ENCODE measurements at places on chromosomes 6 and 20.

DNA sequence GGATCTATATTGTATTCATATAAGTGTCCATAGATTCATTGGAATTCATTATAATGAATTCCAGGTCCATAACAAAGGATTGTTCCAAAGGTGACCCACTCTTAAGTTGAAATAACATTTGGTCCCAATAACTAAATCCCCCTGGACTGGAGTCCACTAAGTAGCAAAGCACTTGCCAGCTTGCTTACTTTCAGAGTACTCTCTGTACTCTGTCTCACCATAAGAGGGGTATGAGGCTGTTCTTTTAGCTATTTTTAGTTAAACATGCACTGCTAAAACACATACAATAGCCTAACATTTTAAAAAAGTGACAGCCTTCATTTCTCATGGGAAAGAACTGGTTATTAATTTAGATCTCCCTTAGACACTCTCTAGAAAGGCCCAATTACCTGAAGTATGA, 16.7 kb upstream of the ARHGAP18 start:
- no peak for DNase-seq

GRCh38 chr6:31401403-31401802, 2.0 kb upstream of the MICA start:
- DNase-seq = no peak

DNA sequence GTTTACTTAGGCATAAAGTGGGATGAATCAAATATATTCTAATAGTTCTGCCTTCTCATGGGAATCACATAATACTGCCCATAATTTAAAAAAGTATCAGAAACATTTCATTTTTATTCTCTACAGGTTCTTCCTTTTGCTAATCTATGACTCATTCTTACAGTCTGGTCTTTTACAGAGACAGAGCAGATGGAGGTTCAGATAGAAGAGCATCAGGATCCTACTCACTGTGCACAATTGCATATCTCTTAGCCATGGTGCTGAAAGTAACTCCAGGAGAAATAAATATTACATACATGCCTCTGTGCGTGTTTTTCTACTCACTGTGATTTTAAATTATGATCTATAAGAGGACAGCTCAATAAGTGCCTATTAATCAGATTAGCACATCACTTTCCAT, 16.3 kb upstream of the OR2B6 start:
- no peak for DNase-seq

DNA sequence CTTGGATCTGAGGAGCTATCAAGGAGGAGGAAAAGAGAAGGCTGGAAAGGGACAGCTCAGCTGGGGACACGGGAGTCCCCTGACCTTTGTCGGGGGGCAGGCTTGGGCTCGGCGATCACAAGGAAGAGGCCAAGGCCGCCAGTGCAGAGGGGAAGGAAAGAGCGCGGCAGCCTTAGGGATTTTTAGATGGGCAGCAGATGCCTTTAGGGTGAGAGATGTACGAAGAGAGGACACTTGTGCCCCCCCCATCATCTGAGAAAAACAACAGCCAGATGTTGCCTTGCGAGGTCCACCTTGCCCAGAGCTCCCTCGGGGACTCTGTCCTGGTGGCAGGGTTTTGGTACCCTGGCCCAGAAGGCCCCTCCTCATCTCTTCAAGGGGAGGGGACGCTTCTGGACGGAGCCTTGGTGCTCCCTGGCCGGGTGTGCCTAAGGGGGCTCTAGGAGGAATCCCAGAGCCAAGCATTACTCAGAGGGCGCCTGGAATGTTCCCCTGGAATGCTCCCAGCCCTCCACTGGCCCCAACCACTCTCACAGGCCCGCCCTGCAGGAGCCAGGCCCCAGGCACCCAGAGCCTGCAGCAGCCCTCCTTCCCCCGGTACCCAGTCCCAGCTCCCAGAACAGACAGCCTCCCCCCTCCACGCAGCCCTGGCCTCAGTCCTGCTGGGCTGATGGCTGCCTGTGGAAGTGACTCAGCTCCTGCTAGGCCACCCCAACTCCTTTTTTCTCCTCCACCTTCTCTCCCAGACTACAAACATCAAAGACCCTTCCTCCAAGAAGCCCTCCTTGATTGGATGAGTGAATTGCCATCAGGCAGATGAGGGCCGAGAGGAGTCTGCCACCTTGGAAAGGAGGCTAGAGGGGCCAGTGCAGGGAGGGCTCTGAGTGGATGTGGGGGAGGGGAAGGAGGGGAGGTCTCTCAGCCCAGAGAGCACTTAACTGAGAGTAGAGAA, 1.8 kb downstream of the ADAM33 start:
- DNase-seq = peak; percentile 63

GRCh38 chr20:33251496-33251895, 15.7 kb downstream of the BPIFA1 start:
- no peak for DNase-seq

GRCh38 chr6:35327349-35328027, 14.9 kb upstream of the PPARD start:
- no peak for DNase-seq

GRCh38 chr6:51349857-51350256, 531.2 kb downstream of the TFAP2B start:
- DNase-seq = no peak

- no peak for DNase-seq
Observed at GRCh38 chr6:138539876-138540275, 40.6 kb upstream of the NHSL1 start.

GRCh38 chr6:90707246-90707645, 120.4 kb upstream of the MAP3K7 start:
- no peak for DNase-seq

DNA sequence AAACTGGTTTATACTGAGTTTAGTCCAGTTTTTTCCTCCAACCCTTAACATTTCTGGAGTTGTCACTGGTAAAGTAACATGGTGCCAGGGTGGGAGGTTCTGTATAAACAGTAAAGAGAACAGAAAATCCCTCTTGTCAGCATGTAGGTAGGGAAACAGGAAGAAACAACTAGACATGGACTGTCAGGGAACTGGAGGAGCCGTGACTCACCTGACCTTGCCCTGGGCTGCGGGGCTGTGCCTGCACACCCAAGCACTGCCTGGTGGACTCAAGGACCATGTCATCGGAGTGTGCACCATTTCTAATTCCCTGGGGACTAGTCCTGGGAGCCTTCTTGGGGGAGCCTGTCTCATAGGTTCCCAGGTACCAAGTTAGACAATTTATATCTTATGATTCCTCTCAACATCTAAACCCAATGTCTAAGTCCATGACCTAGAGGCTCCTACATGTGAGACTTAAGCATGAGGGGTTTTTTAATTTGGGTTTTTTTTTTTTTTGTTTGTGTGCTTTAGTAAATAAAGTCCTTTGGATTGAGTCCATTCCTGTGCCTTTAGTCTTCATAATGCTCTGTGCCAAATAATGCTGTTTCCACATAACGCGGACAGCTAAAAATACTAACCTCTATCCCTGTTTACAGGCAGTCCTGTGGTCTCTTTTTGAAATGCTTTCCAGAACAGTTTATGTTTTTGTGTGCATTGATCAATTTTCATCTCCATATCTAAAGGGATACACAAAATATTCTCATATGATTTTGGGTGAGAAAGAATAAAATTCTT, 136.9 kb upstream of the SUPT3H start:
- DNase-seq = no peak

DNA sequence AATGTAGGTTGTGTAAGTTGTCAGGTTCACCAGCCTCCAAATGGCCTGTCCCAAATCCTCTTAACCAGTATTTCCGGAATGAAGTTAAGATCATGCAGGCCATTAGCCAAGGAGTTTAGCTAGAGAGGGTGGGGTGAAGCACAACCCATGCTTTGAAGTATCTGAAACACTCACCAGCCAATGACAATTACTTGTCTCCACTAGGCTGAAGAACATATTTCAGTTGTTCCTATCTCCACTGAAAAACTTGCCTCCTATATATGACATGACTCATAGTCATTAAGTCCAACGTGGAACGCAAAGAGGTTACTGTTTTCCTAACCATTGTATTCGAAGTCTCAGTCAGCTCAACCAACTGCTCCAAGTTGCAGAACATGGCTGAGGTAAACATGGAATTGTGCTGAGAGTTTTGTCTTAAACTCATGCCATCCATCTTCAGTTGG, 37.4 kb upstream of the TNFAIP3 start:
- no peak for DNase-seq

DNA sequence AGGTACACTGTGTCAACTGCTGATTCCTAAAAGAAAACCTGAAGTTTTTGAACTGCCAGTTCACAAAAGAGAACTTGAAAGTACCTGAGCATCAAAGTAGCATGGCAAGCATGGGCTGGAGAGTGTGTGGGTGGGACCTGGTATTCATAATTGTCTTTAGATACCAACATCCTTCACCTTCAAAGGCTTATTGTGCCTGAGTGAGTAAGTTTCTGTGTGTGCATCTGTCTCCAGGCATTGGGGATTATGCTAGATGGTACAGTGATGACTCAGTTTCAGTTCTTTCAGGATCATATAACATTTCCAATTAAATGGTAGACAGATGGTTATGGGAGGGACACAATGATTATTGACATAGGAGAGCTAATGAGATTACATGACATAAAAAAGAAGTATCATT, 238.5 kb downstream of the ZFAND3 start:
- peak; percentile 31 for DNase-seq

DNA sequence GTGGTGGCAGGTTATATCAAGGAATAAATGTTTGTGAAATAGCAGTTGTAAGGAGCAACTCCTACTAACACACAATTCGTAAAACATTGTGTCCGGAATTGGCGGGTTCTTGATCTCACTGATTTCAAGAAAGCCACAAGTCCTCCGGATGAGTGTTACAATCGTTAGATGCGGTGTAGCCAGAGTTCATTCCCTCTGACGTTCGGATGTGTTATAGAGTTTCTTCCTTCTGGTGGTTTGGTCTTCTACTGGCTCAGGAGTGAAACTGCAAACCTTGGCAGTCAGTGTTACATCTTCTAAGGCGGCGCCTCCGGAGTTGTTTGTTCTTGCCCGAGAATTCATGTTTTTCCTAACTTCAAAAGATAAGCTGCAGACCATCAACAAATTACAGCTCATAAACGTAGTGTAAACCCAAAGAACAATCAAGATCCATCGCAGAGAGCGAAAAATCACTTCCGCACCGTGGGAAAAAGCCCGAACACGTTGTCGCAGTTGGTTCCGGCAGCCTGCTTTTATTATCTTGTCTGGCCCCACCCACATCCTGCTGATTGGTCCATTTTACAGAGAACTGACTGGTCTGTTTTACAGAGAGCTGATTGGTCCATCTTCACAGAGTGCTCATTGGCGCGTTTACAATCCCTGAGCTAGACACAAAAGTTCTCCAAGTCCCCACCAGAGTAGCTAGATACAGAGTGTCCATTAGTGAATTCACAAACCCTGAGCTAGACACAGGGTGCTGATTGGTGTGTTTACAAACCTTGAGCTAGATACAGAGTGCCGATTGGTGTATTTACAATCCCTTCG, 58.2 kb downstream of the TRIM27 start:
- DNase-seq = no peak

DNA sequence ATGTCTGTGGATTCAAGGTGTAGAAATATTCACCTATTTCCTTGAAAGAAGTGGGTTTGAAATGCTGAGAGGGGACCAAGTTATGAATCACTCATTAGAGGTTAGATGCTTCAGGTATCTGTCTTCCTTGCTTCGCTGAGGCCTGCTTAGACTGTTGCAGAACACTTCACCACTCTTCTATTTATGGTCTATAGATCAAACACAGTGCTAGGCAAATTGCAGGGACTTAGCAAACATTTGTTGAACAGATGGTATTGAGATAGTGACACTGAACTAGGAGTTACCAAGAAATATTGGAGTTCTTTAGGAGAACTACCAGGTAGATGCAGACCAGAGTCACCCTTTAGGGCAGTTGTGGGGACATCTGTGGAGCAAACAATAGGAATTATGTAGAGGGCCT, 123.8 kb downstream of the RFPL4B start:
- DNase-seq = no peak

DNA sequence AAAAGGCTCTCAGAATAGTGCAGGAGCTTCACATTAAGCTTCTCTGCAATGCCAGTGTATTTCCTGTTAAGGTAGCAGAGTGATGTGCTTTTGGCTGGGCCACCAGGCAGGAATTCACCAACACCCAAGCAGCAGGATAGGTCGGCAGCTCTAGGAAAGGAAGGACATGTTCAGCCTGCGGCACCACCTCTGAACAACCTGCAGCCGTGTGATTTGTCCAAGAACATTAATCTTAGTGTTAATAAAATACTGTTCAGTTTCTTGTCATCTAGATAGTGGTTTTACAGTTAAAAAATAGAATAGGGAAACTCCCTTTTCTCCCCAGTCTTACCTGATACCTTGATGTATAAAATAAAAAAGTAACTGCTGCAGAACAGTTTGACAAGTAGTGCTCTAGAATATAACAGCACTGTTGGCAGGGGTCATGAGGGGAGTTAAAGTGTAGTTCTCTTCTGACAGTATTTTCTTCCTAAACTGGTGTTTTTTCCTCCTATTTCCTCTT, 18.8 kb downstream of the ZNF292 start:
- DNase-seq = no peak
